ENCODE measurements at places on chromosomes 12 and 14.

- DNase-seq = no peak
Measured at GRCh38 chr14:86481104-86481503, 951.2 kb downstream of the FLRT2 start.

GRCh38 chr12:105464406-105464805, 133.9 kb downstream of the C12orf75 start:
- no peak for DNase-seq

DNA sequence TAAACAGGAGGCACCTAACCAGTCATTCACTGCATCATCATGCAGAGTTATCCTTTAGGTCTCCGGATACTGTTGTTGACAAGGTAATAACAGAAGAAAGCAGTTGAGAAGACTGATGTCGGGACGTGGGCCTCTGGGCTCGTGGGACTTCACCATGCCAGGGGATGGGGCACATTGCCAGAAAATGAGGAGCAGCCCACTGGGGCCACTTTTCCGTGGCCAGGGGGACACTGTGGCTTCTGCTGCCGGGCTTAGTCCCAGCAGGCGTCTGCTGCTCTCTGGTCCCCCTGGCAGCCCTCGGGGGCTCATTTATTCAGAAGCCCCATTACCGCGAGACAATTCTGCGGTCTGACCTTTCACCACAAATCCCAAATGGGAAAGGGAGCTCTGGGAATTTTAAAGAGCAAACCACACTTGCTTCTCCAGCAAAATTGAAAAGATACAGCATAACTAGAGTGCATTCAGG, 201.2 kb downstream of the DAD1 start:
- DNase-seq = no peak

DNA sequence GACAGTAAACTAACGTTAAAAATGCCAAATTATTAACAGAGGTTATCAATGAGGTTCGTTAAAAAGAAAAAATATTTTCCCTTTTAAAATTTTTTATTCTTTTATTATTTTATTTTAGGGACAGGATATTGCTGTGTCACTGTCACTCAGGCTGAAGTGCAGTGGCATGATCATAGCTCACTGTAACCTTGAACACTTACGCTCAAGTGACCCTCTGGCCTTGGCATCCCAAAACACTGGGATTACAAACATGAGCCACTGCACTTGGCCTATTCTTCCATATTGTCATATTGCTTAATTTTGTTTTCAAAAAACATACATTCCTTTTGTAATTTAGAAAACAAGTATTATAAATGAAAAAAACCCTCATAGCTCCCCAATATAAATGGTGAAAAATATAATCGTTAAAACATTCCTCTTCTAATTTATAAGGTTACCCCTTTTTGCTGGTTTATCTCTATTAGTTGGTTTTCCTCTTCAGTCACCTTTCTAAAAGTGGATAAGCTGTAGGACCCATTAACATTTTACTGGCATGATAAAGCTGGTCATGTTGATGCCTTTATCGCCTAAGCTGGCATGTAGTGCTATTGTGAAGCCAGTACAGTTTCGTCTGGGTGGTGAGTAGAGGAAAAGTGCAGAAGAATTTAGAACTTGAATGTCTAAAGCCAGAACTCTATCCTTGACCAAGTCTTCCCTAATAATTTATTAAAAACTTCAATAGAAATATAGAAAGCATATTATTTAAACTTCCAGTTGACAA, 27.6 kb downstream of the PDE3A start:
- no peak for DNase-seq

- DNase-seq = no peak
Measured at GRCh38 chr14:96852823-96853422, 55.7 kb downstream of the VRK1 start.

DNA sequence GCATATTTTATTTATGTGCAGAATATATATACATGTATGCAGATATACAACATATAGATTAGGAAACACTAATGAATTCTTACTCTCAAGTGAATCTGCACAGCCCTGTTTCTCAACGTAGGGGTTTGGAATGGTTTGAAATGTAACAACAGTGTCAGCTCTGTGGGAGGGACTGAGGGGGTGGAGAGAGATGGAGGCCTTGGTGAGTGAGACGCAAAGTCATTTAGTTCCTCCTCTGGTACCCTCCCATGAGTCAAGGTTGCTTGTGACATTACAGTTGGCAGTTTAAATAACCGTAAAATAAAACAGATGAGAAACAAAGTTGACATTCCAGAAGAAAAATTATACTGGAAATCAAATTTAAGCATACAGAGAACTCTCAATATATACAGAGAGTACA, 313.0 kb upstream of the PRKD1 start:
- DNase-seq = no peak

DNA sequence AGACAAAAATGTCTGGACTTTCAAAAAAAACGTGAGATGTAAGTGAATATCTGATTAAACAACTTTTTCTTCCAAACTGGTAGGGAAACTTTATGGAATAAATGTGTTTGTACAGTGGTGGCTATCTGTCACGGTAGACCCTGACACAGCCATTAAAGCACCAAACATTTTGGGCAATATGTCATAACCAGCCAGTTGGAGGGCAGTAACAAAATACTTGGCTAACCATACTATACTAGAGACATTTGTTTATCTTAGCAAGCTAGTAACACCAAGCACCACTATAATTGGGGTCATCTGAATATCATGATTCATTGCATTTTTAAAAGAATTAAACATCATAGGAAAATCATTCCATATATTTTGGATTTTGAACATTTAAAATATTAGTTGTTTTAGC, 6.0 kb upstream of the MYF6 start:
- DNase-seq = no peak

DNA sequence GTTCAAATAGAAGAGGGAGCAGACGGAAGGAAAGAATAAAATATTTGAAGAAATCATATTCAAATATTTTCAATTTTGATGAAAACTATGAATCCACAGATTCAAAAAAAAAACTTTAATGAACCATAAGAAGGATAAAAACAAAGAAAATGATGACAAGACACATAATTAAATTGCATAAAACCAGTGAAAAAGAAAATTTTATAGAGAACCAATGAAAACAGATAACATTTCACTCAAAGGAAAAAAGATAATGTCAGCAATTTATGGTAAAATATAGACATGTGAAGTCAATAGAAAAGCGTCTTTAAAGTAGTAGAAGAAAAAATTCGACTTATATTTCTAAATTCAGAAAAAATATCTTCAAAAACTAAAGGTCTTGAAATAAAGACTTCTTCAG, 546.5 kb upstream of the ATXN7L3B start:
- no peak for DNase-seq

- no peak for DNase-seq
Measured at GRCh38 chr14:34003082-34003668, 52.3 kb upstream of the EGLN3 start.

DNA sequence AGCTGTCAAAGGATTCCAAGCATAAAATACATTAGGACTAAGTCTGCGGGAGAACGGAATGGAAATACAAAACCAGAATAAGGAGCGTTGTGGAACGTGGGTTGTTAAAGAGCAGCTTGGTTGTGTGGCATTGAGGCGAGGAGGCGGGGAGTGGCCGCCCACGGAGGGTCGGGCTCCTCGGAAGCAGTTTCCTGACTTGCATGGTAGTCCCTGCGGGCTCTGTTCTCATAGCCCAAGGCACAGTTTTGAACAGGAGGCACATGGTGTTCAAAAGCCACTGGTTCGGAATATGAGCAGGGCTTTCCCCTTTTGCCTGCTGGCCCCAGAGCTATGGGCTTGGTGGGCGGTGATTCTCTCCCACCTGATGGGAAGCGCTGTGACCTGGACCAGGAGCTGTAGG, 12.2 kb downstream of the DDX51 start:
- no peak for DNase-seq

GRCh38 chr14:86646125-86646524, 1116.2 kb downstream of the FLRT2 start:
- DNase-seq = no peak

DNA sequence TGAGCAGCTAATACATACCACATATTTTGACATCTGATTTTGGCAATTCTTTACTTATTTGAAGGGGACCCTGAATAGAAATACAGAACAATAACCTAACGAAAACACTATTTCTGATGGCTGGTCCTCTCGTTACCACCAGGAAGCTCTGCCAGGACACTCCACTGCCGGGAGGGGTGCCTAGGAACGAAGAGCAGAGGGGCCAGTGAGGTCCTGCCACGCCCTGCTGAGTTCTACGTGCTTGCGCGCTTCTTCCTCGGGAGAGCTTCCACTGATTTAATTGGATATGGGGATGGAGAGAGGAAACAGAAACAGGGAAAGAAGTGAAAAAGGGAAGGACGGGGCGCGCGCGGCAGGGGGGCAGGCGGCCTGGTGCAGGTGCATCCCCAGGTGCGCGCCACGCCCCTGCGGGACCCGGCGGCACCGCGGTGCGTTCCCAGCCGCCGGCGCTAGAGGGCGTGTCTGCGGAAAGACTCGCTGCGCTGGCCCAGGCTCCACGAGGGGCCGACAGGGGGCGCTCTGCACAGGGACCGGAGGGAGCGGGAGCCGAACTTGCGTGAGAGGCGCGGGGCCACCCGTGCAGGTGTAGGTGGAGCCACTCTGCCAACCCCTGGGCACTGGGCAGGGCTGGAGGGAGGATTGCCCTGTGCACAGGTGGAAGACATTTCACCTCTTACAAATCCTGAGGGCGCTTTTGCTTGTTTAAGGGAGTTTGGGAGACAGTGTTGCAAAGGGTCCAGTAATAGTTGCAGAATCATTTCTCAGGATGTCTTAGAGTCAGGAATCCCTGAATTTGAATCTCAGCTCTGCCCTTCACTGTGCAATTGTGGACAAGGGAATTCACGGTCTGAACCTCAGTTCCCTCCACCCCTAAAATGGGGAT, 986.3 kb upstream of the TMEM132C start:
- peak; percentile 75 for DNase-seq
